Coronary artery (tissue), 2 donors: ENCODE measurements at places on chromosomes 13 and 19.

DNA sequence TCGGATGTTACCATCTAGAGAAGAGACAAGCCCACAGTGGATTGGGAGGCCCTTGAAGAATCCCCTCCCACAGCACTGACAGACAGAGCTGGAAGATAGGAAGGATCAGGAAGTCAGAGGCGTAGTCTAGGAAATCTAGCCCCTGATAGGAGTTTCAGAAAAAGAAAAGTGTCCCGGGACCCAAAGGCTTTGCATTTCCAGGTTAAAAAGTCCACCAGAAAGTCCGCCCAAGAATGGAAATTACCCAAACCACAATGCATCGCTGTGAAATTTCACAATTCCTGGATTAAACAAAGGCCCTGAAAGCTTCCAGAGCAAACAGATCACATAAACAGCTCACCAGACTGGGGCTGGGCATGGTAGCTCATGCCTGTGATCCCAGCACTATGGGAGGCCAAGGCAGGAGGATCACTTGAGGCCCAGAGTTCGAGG, 146.9 kb downstream of the KDM4B start:
- DNase-seq = no peak

- no peak for DNase-seq
Observed at GRCh38 chr19:34578751-34579150, 97.2 kb downstream of the WTIP start.

GRCh38 chr13:60016229-60016628, 147.5 kb downstream of the DIAPH3 start:
- no peak for DNase-seq

DNA sequence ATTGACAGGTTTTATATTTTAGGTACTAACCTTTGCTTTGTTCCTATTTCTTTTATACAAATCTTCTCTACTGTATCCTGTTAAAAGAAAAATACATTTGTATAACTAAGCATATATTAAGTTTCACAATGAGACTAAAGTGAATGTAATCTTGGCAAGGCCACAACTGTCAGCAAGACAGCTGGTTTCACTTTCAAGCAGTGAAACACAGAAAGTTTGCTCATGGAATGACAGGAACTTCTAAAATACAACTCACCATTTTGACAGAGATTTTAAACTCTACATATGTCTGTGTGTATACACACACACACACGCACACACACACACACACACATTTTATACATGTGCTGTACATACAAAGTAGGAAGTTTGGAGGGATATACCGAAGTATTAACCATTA, 53.3 kb downstream of the PARP4 start:
- DNase-seq = no peak

GRCh38 chr19:6697291-6697690, 23.2 kb downstream of the C3 start:
- no peak for DNase-seq

DNA sequence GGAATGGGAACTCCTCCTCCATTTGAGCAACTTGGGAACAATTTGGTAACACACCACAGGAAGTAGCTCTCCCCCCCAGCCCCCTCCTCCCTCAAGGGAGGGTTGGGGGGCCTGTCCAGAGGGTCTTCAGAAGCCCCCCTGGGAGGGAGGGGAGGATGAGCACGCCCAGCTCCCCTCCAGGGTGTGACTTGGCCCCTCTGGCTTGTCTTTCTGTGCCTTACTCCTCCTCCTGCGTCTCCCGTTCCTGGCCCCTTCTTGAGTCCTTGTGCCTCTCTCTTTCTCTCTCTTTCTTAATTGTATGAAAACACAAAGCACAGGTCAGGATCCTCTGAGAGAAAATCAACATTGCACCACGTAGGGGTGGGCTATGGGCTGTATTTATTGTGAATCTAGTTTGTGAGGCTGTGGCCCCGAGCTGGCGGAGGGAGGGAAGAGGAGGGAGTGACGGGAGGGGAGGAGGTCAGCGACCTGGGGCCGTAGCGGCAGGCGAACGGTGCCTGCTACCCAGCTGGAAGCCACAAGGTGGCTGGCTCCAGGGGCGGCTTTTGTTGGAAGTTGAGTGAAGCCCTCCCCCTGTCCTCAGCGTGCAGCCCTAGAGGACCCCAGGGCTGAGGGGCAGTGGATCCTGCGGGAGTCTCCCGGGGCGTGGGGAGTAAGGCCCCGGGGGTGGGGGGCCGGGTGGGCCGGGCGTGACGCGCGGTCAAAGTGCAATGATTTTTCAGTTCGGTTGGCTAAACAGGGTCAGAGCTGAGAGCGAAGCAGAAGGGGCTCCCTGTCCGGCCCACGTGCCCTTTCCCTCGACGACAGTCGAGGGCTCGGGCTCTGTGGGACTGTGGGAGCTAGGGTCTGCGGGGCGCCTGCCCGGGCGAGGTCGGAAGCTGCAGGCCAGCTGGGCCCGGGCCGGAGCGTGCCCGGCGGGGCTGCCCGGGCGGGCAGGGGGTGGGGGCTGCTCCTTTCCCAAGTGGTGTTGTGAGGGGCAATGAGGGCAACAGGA, 6.4 kb downstream of the LYL1 start:
- no peak for DNase-seq

- DNase-seq = no peak
Observed at GRCh38 chr13:71801781-71802180, 65.2 kb downstream of the DACH1 start.
